Neural crest cell (in vitro differentiated cells): ENCODE measurements at places on chromosomes 6 and 20. TPM values are rescaled to one million over a fixed set of nuclear protein-coding genes. Genes with fewer than 3 reads are reported as not detected.

GRCh38 chr6:49978332-49979226, 9.2 kb upstream of the DEFB113 start:
- DNase-seq = no peak

GRCh38 chr20:49889935-49890333, 25.4 kb downstream of the SPATA2 start:
- DNase-seq = no peak

Gene TGM2
- 1.2 and 1.4 TPM in 2 replicates for total RNA-seq

Gene LY6G6F
- not detected in 2 replicates for total RNA-seq

Gene ELOVL4
- total RNA-seq = 9.0 and 10.1 TPM in 2 replicates

Gene DSN1
- total RNA-seq = 29.1 and 30.6 TPM in 2 replicates

Gene KIF13A
- total RNA-seq = 34.4 TPM in 2 replicates
